ENCODE measurements at places on chromosomes 3 and 15.

DNA sequence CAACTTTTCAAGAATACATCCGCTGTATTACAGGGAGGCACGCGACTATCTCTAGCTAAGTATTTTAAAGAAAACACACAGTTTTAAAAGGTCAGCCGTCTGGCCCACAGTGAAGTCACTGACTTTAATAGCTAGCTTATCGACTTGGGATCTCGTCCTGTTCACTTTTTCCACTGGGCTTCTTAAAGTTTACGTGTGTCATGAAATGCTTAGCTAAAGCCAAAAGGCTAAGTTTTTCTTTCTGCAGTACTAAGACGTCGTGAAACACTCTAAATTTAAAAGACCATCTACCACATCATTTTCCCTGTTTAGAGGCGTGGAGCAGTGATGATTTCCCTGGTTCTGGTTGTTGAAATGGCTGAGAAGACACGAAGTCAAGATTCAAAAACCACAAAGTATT lies 27.1 kb downstream of the LRIG1 start:
- DNase-seq, result no peak

DNA sequence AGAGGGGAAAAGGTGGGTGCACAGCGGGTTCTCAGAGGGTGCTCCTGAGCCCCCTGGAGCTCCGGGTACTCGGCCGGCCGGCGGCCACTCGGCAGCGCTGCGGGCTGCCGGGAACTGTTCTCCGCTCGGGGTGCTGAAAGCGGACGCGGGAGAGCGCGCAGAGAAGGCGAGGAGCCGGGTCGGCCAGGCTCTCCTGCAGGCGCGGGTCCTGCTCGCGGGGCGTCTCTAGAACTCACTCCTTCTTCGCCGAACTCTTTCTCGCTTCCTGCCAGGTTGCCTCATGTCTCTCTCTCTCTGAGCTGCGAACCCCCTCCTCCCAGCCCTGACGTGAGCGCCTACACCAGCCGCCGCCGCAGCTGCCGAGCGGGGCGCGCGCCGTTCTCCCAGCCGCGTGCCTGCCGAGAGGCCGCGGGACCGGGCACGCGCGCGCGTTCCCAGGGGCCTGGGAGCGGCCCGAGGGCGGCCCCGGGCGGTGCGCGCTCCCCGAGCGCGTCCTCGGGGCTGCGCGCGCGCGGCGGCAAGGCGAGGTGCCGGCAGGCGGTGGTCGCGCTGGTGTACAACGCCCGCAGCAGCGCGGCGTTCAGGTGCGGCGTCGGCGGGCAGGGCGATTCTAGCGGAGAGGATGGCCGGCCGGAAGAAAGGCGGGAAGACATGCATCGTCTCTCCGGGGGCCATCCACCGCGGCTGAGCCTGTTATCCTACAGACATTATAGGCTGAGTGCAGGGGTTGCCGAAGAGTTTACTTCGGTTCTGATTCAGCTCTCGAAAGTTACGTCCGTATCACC lies at the start of gene PEX5L:
Gene PEX5L (minus strand): TSS at position 267 of the 785 bp plus-strand sequence. CDS start 338 bp downstream, outside the sequence.
- DNase-seq, result no peak

DNA sequence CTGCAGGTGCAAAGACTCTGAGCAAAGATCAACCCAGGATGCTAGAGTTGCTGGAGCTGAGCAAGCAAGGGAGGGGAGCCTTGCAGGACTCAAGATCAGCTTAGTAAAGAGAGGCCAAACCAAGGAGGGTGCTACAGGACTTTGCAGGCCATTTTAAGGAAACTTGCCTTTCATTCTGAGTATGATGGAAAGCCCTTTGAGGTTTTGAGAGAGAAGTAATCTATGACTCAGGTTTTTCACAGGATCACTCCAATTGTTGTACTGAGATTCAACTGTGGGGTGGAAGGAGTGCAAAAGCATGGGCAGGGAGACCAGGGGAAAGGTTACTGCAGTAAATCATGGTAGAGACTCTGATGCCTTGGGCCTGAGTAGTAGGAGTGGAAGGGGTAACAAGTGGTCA lies 260.4 kb upstream of the GPR149 start:
- no peak for DNase-seq

- no peak for DNase-seq
Measured at GRCh38 chr3:153320585-153321128, 158.6 kb downstream of the RAP2B start.

GRCh38 chr15:88833731-88834100 lies 30.5 kb downstream of the ACAN start:
- no peak for DNase-seq

DNA sequence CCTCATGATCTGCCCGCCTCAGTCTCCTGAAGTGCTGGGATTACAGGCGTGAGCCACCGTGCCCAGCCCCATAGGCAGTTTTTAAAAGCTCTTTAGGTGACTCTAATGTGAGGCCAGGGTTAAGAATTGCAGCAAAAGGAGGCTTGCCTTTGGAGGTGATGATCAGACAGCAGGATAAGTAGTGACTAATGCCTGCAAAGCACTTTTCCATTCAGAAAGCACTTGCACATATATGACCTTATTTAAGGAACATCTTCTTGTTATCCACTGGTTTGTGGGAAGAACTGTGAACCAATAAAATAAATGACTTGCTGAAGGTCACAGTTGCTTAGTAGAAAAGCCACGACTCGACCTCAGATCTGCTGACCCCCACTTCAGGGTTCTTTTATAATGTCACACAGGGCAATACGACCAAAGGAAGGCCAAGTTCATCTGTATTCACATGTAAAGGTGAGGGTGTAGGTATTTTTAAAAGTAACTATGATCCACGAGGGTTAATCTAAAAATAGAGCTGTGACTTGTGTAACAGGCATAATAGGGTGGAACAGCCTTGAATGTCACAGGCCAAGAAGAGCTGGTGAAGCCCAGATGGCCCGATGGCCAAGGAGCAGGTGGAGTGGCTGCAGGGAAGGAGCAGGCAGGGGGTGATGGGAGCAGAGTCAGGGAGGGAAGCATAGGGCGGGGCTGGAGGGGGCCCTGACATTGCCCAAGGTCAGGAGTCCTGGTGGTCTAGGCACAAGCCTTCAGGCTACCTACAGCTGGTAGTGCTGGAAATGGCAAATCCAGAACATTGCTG lies 24.4 kb downstream of the LARP6 start:
- DNase-seq, result no peak

DNA sequence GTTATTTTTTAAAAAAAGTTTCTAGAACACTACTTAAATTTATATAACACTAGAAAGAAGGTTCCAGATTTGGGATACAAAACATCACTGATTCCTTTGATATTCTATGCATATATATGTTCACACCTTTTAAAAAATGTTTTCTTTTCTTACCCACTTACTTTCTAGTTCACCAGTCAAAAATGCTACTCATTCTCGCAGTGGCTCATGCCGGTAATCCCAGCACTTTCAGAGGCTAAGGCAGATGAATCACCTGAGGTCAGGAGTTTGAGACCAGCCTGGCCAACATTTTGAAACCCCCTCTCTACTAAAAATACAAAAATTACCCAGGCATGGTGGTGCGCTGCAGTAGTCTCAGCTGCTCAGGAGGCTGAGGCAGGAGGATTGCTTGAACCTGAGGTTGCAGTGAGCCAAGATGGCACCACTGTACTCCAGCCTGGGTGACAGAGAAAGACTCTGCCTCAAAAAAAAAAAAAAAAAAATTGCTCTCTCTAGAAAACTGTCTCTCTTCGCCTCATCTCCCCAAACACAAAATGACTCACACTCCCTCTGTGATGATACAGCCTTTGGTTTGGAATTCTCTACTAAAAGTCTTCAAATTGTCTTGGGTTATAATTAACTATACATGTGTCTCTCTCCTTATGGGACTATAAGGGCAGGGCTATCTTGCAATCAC lies 52.6 kb upstream of the TGFBR2 start:
- DNase-seq, result no peak

DNA sequence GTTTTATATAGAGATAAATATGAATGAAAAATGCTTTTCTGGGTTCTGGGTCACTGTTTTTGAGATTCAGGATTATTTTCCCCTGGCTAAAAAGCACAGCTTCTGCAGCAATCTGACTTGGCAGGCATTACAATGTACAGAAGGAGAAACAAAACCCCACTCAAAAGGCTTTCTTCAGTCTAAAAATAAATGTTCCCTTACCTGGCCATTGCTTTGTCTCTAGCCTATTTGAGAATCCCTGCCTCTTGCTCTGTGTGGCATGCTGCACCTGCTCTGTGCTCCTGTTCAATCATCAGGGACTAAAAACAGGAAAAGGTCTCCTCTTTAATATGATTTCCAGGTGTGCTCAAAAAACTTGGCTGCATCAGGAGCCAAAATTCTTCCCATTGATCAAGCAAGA lies 187.4 kb upstream of the STAC start:
- no peak for DNase-seq

- DNase-seq, result no peak
Measured at GRCh38 chr3:195155570-195156241, 115.3 kb downstream of the XXYLT1 start.

- DNase-seq, result no peak
Measured at GRCh38 chr3:106256249-106256957, 387.6 kb upstream of the CBLB start.

DNA sequence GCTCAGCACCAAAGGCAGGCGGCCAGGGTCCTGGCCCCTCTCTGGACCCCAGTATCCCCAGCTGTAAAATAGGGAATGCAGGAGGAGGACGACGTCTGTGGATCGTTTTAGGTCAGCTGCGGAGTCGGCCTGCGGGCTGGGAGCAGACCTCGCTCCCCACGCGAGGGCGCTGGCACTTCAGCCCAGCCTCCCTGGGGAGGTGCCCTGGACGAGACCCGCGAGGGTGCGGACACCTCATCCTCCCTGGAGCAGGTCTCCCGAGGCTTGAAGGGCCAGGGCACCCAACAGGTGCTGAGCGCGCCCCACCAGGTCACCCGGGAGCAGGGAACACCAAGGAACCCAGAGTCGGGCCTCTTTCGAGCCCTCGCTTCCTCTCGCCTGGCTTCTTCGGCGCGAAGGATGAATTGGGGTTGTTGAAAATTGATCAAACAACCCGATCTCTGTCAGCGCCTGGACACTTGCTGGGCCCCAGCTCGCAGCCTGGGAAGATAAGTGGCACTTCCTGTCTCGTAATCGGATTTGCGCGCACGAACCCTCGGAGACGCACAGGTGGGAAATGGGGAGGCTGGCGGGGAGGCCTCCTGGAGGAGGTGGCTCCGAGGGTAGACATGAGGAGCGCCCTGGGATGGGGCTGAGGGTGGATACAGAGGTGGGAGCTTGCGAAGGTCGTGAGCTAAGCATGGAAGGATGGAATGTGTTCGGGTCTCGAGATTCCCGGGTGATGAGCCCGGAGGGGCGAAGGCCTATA lies 588 bp upstream of the VIPR1 start:
- peak; percentile 42 for DNase-seq

GRCh38 chr3:149763565-149764195 lies 11.4 kb upstream of the COMMD2 start:
- DNase-seq, result no peak

DNA sequence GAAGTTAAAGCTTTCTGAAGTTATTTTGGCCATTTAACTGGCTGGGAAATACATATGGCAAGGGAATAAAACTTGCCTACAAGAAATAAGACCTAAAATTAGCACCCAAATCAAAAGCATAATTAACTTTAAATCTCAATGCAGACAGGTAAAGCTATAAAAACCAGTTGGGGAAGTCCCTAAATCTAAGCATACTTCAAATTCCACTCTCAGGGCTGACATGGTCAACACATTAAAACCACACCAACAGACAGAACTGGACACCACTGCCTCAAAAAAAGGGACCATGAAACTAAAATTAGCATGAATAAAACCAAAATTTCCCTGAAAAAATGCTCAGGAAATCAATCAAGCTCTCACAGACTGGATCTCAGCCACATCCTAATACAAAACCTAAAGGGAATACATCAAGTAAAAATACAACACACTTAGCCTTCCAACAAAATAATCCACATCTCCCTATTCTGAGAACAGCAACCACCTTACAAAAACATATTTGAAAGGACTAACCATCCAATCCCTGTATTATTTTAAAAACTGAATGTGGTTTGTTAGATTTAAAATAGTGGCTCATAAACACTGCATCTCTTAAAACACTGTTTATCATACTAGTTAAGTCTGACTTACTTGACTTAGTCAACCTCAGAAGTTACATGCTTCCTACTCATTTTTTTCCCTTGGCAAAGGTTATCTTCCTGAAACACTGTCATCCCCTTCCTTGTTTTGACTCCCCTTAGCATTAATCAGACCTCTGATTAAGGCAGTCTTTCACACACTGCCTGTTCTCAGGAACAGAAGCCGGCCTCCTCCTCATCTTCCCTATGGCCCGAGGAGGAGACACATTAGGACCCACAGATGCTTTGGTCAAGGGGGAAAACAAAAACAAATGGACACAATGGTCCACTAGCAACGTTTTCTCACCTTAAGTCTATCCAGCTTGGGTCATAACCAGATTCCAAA lies 8.3 kb downstream of the TRA2B start:
- DNase-seq, result no peak

- no peak for DNase-seq
Measured at GRCh38 chr3:53162672-53163443, 1.8 kb downstream of the PRKCD start.

DNA sequence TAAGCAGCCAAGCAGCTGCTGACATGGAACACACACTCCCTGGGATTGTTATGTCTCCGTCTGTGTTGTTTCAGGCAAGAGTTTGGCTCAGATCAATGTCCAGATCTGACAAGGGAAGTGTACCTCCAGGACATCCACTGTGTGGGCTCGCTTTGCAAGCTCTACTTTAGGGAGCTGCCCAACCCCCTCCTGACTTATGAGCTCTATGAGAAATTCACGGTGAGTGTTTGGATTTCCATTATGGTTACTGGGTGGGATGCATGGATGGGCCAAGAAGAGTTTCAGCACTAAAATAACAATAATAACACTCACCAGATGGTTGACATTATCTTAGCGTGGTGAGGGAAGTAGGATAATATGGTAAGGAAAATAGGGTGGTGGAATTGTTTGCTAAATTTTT lies 74.1 kb downstream of the ARHGAP31 start:
- DNase-seq, result no peak

DNA sequence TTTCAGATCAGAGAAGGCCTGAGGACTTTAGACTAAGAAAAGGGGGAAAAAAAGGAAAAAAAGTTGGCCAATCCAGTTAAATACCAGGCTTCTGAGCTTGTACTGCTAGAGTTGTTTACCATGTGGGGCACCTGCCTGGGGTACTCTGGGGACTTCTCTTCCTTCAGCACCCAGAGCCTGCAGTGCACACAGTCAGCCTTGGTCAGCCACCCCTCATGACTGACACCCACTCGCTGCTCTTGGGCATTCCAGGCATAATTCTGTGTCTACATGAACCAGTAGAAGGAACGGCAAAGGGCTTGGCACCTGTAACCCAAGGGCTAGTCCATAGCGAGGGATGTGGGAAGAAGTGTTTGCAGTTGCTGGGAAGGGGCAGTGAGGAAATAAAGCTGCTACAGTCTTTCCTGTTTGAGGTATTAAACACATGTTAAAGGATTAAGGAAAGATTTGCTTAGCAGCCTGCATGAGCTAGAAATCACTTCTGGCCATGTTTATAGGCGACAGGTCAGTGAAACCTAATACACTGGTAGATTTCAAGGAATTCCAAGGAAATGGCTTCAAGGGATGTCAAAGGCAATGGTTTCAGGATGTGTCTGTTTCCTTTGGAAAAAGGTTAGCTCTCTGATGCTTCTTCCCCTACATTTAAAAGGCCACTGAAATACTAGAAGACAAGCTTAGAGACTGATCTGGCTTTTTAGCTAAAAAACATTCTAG lies 232.5 kb downstream of the CHST2 start:
- DNase-seq, result no peak

- no peak for DNase-seq
Measured at GRCh38 chr3:112687616-112688015, 46.7 kb upstream of the CCDC80 start.

- no peak for DNase-seq
Measured at GRCh38 chr3:22039161-22039560, 288.2 kb upstream of the ZNF385D start.

Measured in stimulated activated CD4-positive, alpha-beta T cell treated with anti-CD3 and anti-CD28 coated beads, Interleukin-1b, Interleukin-23, amount 100 ng/mL, for 1 hour (primary cell).